H4 (cell line): ENCODE measurements at places on chromosomes 13 and 19.

- no peak for DNase-seq
These were observed 671 bp upstream of the SLC46A3 start for GRCh38 chr13:28719227-28720055.

DNA sequence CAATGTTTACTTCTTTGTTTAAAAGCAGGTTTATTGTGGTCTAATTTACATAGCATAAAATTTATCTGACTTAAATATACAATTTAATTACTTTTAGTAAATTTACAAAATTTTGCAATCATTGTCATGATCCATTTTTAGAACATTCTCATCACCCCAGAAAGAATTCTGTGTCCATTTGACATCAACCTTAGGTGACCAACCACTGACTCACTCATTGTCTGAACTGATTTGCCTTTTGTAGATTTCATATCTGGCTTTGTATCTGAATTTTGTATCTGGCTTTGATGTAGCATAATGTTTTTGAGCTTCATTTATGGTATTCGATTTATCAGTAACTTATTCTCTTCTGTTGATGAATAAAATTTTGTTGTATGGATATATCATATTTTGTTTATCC, 40.4 kb downstream of the EDNRB start:
- no peak for DNase-seq

- DNase-seq, result no peak
These were observed 148.5 kb downstream of the ZNF486 start for GRCh38 chr19:20315543-20315942.

DNA sequence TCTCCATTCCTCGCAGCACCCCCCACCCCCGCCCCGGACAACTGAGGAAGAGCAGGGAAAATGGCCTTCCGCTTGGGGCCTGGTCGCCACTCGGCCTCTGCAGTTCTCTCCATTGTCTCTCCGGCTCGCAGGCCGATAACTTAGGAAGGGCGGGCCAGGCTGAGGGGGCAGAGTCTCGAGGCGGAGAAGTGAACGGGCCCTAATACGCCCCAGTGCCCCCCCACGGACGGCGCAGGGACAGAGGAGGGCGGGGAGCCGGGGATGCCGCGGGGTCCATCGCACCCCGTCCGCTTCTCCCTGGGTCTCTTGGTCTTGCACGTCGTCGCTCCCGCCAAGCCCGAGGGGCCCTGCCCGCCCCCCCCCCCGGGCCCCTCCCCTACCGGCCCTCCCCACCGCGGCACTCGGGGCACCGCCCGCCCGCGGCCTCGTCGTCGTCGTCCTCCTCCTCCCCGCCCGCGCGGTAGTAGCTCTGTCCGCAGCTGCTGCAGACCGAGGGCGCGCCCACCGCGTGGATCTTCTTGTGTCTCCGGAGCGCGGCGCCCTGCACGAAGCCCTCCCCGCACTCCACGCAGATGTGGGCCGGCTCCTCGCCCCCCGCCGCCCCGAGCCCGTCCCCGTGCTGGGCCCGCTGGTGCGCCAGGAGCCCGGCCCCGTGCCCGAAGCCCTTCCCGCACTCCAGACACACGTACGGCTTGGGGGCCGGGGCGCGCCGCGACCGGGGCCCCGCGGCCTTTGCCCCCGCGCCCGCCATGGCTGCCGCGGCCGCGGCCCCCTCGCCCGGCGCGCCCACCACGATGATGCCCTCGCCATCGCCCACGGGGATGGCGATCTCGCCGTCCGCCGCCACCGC, 33.2 kb downstream of the ZNF787 start:
- DNase-seq, result no peak

DNA sequence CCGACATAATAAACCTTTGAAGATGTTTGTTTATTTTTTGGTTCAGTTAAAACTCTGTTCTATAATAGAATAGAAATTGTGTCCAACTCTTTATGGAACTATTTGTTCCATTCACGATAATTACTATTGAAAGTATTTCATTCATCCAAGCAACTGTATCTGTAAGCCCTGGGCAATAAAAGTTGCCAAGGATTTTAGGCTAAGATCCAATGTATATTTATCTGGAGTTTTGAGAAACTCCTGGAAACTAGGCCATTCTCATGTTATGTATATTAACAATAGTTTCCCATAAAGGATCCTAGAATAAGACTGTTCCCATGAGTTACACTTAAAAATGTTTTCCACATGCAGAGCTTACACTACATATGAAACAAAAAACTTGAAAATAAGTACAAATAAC, 261.6 kb downstream of the SLITRK6 start:
- no peak for DNase-seq

DNA sequence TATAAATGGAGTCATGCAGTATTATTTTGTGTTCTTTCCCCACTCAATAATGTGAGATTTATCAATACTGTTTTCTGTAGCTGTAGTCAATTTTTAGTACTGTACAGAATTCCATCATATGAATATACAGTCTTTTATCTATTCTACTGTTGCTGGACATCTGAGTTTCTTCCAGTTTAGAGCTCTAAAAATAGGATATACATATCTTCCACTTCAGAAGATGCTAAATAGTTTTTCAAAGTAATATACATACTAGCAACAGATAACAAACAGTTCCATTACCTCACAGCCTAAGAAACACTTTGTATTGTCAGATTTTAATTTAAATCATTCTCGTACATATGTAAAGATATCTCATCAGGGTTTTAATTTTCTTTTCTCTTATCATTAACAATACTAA, 149.6 kb downstream of the UGGT2 start:
- DNase-seq, result no peak
